ENCODE measurements at places on chromosomes 2 and 18.
A peak's percentile ranks its signal among the peaks of the same experiment; 100 is the strongest.

GRCh38 chr2:188244383-188244782, 47.3 kb upstream of the GULP1 start:
- DNase-seq: no peak

GRCh38 chr18:32289483-32290075, 99.7 kb downstream of the MEP1B start:
- DNase-seq: no peak

GRCh38 chr18:13493725-13494124, 232.6 kb downstream of the FAM210A start:
- no peak for DNase-seq

- no peak for DNase-seq
Observed at GRCh38 chr2:101064125-101064502, 62.0 kb downstream of the RPL31 start.

- DNase-seq: no peak
Observed at GRCh38 chr18:59921384-59921891, 21.6 kb downstream of the PMAIP1 start.

GRCh38 chr2:227578642-227579041, 20.1 kb upstream of the SCYGR2 start:
- DNase-seq: no peak

GRCh38 chr2:161488879-161489278, 72.8 kb downstream of the TBR1 start:
- no peak for DNase-seq

- DNase-seq: no peak
Observed at GRCh38 chr2:8171608-8172007, 510.2 kb upstream of the ID2 start.

GRCh38 chr2:136389809-136390208, 271.9 kb upstream of the CXCR4 start:
- DNase-seq: no peak

GRCh38 chr2:165927774-165928173, 25.8 kb downstream of the TTC21B start:
- no peak for DNase-seq

GRCh38 chr18:33901894-33902512, 322.7 kb downstream of the NOL4 start:
- no peak for DNase-seq

GRCh38 chr2:71102981-71103681, 26.9 kb downstream of the MCEE start:
- DNase-seq: no peak

DNA sequence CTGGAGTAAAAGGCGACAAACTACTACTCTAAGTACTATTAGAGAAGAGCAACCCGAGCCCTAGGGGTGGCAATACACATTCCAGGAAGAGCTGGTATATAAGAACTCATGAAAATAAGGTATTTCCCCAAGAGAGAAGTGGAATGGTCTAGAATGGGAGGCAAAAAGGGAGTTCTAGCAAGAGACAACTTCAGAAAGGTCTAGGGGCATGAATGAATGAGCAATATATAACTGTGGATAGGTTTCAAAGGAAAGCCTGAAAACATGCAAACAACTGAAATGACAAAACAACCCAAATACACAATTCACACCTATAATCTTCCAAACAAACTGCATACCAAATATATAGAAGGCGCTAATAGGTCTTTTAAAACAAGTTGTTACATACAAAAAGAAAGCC, 22.2 kb downstream of the TRIP12 start:
- no peak for DNase-seq

GRCh38 chr2:70962211-70962884, 16.1 kb upstream of the ANKRD53 start:
- DNase-seq: peak; percentile 2

GRCh38 chr18:26159353-26159752, 25.7 kb downstream of the PSMA8 start:
- DNase-seq: no peak

DNA sequence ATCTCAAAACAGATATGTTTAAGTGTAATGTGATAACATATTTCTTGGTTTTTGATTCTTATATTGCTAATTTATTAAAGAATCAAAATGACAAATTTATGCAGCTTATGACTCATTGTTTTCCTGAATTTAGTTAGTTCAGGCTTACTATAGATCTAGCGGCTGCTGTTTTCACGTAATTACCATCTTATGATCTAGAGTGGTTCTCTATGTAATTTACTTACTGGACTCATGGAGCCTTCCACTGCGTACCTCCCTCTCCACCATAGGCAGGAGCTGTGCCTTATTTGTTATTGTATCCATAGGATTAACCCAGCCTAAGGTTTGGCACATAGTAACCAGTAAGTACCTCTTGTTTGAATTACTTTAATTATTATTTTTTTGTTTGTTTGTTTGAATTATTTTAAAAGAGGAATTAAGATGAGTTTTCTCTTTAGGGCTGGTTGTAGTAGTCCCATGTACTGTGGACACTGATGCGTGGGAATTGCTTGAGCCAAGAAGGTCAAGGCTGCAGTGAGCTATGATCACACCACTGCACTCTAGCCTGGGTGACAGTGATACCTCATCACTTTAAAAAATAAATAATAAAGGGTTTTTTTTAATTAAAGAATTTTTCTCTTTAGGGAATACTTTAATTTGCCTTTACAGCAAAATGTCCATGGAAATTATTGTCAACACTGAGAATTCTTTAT, 165.5 kb downstream of the PHLPP1 start:
- DNase-seq: no peak

DNA sequence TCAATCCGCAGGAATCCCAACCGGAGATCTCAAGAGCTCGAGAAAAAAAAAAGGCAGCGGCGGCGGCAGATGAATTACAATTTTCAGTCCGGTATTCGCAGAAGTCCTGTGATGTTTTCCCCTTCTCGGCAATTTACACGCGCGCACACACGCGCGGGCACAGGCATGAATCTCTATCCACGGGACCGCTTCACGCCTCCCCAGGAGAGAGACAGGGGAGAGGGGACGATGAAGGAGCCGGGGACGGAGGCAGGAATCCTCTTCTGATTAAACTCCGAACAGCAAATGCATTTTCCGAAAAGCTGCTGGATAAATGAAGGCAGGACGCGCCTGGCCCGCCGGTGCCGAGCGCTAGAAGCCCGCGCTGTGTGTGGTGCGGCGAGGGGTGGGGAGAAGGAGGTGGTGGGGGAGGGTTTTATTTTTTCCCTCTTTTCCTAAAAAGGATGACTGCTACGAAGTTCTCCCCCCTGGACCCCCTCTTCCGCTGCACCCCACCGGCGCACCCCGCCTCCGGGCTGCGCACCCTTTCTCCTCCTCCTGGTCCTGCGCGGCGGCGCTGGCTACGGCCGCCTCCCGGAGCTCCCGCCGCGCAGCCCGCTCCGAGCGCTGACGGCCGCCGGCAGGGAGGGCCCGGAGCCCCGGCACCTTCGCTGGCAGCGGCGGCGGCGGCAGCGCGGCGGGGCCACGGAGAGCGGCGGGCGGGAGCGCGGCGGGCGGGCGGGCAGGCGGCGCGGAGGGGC, at the start of gene BCL2:
Gene BCL2, minus strand, starts transcription at position 387 of the 740 bp plus-strand sequence.
- DNase-seq: peak; percentile 72

- DNase-seq: no peak
Observed at GRCh38 chr18:74242438-74243096, 49.2 kb downstream of the CYB5A start.

GRCh38 chr2:68948710-68949109, 4.0 kb downstream of the GKN2 start:
- no peak for DNase-seq

DNA sequence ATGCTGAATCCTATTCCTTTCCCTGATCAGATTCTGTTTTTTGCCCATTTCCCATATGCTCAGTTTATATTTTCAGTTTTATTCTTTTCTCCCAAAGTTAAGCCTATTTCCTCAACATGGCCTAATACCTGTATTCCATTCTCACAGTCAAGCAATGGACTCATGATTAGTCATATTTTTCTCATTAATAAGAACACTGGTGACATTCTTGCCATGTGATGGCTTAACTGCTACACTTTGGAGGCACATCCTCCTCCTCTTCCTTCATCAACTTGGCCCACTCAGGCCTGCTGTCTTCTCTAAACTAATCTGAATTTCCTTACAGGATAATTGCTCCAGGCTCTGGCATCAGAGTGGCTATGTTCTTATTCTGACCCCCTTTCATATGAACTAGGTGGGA, 679.2 kb downstream of the NYAP2 start:
- no peak for DNase-seq

- peak; percentile 57 for DNase-seq
Observed at GRCh38 chr18:35616664-35617423, 35.3 kb downstream of the GALNT1 start.

GRCh38 chr2:238027058-238027457, 33.7 kb upstream of the SCLY start:
- no peak for DNase-seq

DNA sequence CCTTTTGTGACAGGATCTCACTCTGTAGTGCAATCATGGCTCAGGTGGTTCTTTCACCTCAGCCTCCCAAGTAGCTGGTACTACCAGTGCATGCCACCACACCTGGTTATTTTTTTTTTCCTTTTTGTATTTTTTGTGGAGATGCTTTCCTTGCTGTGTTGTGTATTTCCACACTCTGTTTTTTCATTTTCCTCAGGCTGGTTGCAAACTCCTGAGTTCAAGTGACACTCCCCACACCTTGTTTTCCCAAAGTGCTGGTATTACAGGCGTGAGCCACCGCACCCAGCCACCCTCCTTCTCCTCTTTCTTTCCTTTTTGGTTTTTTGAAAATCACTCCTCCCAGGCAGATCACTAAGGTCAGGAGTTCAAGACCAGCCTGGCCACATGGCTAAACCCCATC, 65.0 kb downstream of the MYCN start:
- DNase-seq: no peak

DNA sequence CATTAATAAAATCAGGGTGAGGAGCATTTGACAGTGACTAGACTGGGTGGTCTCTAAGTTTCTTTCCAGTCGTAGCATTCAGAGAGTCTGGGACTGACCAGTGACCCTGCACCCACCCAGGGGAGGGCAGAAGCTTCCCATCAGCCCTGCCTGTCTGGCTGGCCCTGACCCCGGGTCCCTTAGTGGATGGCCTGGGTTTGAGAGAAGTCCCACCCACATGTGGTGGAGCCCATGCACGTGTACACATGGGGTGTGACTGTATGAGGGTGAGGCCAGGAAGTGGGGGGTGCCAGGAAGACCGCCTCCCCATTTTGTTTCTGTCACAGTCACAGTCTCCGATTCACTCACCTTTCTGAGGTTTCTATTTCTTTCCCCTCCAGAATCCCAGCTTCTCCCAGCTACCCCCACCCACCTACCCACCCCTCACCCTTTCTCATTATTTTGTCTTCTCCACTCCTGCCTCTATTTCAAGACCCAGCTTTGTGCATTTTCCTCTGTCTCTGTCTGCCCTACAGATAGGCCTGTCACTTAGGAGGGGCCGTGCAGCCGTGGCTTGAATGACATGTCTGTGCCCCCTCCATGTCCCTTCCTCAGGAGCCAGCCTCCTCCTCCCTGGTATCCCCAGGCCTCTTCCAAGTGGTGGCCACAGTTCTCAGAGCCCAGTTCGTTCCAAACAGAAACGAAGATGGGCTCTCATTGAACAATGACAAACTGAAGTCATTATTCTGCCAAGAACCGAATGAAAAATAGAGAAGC, 13.6 kb downstream of the CIB4 start:
- no peak for DNase-seq

- no peak for DNase-seq
Observed at GRCh38 chr2:74584088-74584645, 29.6 kb downstream of the DOK1 start.

GRCh38 chr2:47078541-47079482, 76.3 kb downstream of the STPG4 start:
- no peak for DNase-seq

GRCh38 chr2:147909178-147909577, 64.3 kb downstream of the ACVR2A start:
- DNase-seq: no peak

- DNase-seq: no peak
Observed at GRCh38 chr2:239226677-239227581, 173.9 kb downstream of the HDAC4 start.

DNA sequence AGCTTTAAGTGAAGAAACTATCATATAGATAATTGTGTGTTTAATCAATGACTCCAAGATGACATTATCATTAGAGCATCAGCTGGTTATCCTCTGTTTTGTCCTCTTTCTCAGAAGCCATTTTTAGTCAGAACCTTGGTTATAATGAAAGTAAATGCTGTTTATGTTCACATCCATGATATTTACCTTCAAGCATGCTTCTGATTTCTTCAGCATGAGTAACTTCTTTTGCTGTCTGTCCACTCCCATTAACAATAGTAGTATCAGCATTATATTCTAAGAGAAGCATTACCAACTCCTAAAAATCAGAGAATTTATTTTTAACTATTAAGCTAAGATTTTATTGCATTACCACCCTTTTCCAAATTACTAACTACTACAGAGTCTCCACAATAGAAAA, 56.3 kb downstream of the OSBPL1A start:
- DNase-seq: no peak

GRCh38 chr2:56084111-56084901, 99.5 kb upstream of the CCDC85A start:
- DNase-seq: no peak

DNA sequence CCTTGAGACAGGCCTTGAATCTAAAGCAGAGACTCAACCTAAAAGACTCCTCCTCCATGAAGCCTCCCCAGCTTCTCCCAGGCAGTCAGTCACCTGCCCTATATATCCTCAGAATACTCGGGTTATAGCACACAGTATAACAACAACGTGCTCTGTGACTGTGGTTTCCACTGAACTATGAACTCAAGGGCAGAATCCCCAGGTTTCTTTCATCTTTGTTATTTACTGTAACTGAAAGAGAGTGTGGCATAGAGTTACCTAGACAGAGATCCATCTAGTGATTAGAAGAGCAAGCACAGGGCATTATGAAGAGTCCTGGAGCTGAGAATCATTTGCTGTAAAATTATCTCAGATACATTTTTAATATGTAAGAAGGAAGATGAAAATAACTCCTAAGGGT, 281.6 kb upstream of the ZNF521 start:
- DNase-seq: no peak

DNA sequence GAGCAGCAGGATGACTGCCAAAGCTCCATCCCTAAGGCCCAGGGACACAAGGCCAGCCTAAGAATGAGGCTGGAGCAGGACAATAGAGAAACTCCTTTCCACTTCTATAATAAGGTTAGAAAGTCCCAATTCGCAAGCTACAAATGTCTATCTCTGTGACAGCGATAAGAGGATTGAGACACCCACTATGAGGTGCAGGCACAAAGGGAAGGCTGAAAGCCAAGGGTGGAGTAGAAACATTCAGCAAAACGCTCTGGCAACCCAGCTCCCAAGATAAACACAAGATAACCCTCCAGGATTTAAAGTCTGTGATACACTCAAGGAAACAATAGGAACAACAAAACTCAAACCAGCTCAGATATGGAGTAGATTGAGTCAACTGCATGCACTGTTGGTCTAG, 418.0 kb upstream of the UBE2E3 start:
- DNase-seq: no peak

Measured in activated naive CD4-positive, alpha-beta T cell treated with anti-CD3 and anti-CD28 coated beads, Interleukin-2, amount 50 U/mL, for 72 hours (primary cell).